ENCODE measurements at places on chromosomes 5 and 9. TPM values are rescaled to one million over a fixed set of nuclear protein-coding genes. Genes with fewer than 3 reads are reported as not detected.

DNA sequence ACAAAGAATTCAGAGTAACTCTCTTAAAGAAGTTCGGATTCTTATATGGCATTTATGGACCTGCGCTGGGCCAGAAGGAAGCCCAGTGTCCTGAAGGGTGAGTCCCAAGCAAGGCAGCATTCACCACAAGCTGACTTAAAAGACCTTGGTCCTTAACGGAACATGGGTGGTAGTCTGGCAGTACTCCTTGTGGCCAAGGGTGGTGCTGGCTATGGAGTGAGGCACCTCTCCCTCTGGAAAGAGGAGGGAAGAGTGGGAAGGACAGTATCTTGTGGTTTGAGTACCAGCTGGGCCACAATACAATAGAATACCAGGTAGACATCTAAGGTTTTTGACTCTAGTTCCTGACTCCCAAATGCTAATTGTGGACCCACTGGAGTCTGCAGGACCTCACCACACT lies 425.7 kb upstream of the CYLC2 start:
- H3K4me1 ChIP-seq: no peaks in the 10 kb centered on the region
- no peaks in the 10 kb centered on the region for H3K27me3 ChIP-seq
- no peak overlapping the region for H3K4me3 ChIP-seq
- no peaks in the 10 kb centered on the region for H3K36me3 ChIP-seq

Gene HTR4
- total RNA-seq: not detected

- no peak overlapping the region for H3K4me3 ChIP-seq
- peaks cover 12% of the 10 kb centered on the region for H3K4me1 ChIP-seq
- no peak for DNase-seq
- no peaks in the 10 kb centered on the region for H3K27me3 ChIP-seq
- H3K36me3 ChIP-seq: no peaks in the 10 kb centered on the region
Observed at GRCh38 chr9:76887951-76888350, 18.0 kb downstream of the PRUNE2 start.

DNA sequence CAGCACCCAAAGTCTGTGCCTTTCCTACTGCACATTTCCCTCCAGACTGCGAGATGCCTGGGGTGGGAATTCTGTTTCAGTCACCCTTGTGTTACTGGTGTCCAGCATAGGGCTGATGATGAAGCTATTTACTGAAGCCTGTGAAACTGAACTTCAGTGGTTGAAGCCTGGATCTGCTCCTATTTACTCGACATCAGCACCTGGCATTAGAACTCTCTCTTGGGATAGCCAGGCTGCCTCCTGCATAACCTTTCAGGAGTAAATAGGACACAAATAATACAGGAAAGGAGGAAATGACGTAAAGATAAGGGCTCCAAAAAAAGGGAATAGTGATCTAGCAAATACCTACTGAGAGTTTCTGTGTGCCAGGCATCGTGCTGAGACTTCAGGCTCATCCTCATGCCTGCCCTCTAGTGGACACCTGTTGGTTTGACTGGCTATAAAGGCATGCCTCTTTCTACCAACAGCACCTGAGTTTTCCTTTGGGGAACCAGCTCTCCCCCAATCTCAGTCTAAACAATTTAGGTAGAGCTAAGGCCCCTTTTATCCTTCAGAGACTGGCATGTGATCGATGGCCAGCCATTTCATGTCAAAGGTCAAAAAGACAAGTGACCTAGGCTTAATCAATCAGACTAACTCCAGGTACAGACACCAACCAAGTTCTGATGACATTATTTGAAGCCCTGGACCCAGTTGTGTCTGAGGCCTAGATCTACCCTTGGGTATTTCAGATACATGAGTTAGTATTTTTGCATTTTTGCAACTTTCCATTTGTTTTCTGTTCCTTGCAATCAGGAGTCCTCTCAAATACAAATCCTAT lies 192.1 kb upstream of the TRIM32 start:
- no peak for DNase-seq
- no peak overlapping the region for H3K27ac ChIP-seq
- H3K4me1 ChIP-seq: peaks cover 7% of the 10 kb centered on the region

- peak overlapping the region; percentile 24 for H3K4me3 ChIP-seq
- H3K4me1 ChIP-seq: peaks cover 49% of the 10 kb centered on the region
- H3K27ac ChIP-seq: no peak overlapping the region
- DNase-seq: no peak
Observed at GRCh38 chr5:176618783-176619182, 8.8 kb upstream of the GPRIN1 start.

Gene GLDC
- total RNA-seq: 8.9 TPM

DNA sequence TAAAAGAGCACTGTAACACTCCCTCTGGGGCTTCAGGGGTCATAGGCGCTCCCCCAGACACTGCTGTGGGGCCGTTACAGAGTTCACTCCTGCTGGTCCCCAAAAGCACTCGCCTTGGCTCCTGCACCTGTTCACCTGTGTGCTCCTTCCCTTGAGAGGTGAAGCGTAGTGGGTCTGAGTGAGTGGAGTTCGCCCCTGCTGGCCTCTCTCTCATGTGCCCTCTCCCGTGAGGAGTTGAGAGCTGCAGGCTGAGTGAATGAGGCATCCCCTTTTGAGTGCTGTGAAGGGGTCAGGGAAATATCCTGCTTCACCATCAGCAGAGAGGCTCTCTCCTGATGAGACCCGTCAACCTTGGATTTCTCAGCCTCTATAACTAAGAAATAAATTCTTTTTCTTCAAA lies 134.6 kb upstream of the TUT7 start:
- H3K4me1 ChIP-seq: no peaks in the 10 kb centered on the region
- H3K36me3 ChIP-seq: no peaks in the 10 kb centered on the region
- no peaks in the 10 kb centered on the region for H3K27me3 ChIP-seq
- no peak overlapping the region for H3K4me3 ChIP-seq
- H3K27ac ChIP-seq: no peak overlapping the region

DNA sequence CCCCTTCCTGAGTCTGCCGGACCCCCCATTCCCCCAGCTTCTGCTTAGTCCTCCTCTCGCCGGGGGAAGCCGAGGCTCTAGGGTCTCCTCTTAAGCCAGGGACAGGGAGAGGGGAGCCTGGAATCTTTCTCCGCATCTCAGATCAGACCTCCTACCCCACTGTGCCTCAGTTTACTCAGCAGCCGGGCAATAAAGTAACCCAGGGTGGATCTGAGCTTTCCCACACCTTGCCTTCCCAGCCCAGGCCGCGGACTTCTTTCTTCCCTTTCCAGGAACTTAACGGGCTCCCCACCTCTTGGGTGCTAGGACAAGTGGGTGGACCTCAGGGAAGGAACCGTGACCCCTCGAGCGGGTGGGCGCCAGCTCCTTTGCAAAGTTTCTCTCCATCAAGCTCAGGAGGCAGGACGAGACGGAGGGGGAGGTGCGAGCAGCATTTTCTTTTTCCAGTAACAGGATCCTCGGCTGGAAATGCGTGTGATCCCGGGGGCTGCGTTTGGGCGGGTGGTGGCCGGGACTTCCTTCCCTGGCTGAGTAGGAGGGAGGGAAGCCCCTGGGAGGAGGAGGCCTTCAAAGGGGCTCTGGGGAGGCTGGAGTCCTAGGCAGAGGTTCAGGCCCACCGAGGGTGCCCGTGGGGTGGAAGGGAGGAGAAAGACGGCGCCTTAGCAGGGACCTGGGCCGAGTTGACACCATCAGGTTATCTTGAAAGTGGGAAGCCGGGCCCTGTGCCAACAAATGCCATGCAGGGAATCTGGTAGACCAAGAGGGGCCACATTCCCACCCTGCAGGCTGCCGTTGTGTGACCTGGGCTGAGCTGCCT lies 795 bp downstream of the DAB2IP start:
- DNase-seq: no peak
- peaks cover 16% of the 10 kb centered on the region for H3K27me3 ChIP-seq
- no peak overlapping the region for H3K27ac ChIP-seq

GRCh38 chr5:1723957-1724821 lies 75.4 kb downstream of the MRPL36 start:
- H3K27ac ChIP-seq: no peak overlapping the region
- no peaks in the 10 kb centered on the region for H3K4me1 ChIP-seq
- DNase-seq: no peak
- H3K36me3 ChIP-seq: no peaks in the 10 kb centered on the region
- H3K27me3 ChIP-seq: no peaks in the 10 kb centered on the region

GRCh38 chr5:10201223-10201868 lies 48.3 kb downstream of the ATPSCKMT start:
- H3K36me3 ChIP-seq: no peaks in the 10 kb centered on the region
- H3K27ac ChIP-seq: no peak overlapping the region
- no peaks in the 10 kb centered on the region for H3K27me3 ChIP-seq
- no peaks in the 10 kb centered on the region for H3K4me1 ChIP-seq
- H3K4me3 ChIP-seq: no peak overlapping the region

Gene PDE8B
- 0.18 TPM for total RNA-seq

DNA sequence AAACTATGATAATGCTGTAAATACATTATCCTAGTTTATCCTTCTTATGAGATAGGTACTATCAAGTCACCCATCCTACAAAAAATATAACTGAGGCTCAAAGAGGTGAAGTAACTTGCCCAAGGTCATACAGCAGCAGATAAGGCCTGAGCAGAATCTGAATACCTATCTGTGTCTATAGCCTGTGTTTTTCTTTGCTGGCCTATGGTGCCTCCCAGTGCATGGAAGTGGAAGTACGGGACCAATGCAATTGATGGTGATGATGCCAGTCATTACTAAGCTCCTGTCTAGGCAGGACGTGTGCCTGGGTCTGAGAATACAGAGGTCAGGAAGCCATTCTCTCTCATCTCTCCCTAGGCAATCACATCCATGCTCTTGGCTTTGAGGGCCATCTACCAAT lies 67.8 kb downstream of the FAT2 start:
- H3K36me3 ChIP-seq: no peaks in the 10 kb centered on the region
- DNase-seq: peak; percentile 3
- no peak overlapping the region for H3K4me3 ChIP-seq
- H3K27me3 ChIP-seq: no peaks in the 10 kb centered on the region
- no peak overlapping the region for H3K27ac ChIP-seq
- H3K4me1 ChIP-seq: no peaks in the 10 kb centered on the region

DNA sequence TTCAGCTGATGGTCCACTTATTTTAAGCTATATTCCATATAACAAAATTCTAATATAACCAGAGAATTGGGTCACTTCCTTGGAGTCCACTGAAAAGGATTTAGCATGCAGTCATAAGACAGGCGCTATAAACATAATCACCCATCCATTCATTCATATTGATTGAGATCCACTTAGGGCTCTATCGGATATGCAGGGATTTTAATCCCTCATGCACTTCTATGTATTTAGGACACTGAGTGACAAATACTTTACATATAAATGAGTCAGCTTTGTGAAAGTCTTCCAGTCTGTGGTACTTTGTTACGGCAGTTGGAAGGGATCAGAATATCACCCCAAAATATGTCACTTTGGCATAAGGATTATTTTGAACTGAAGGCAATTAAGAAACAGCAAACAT lies 127.3 kb upstream of the ZNF608 start:
- no peak overlapping the region for H3K4me3 ChIP-seq
- no peak for DNase-seq

Gene SPAAR
- total RNA-seq: 0.18 TPM

DNA sequence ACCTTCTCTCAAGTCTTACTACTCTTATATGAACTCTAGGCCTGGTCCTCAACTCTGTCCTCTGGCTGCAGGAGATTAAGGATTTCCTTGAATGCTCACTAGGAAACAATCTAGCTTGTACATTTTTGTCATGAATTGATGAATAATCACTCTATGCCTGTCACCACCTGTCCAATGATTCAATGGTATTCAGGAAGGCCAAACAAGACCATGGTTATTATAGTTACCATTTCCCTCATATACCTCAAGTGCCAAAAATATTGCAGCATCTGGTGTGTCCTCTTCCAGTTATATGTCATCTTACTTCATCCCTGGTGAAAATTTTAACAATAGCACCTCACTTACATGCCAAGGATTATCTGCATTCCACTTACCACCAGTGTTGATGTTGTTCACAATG lies 179.0 kb upstream of the MOCS2 start:
- H3K27ac ChIP-seq: no peak overlapping the region
- H3K4me3 ChIP-seq: no peak overlapping the region
- no peaks in the 10 kb centered on the region for H3K27me3 ChIP-seq
- no peaks in the 10 kb centered on the region for H3K36me3 ChIP-seq
- no peak for DNase-seq

Gene CNTNAP3B
- 2.6 TPM for total RNA-seq

GRCh38 chr5:139287890-139288635 lies 5.5 kb upstream of the MATR3 start:
- no peaks in the 10 kb centered on the region for H3K27me3 ChIP-seq
- H3K27ac ChIP-seq: no peak overlapping the region
- no peak for DNase-seq
- no peaks in the 10 kb centered on the region for H3K4me1 ChIP-seq
- no peak overlapping the region for H3K4me3 ChIP-seq
- H3K36me3 ChIP-seq: peaks cover 28% of the 10 kb centered on the region

Gene CXXC5
- total RNA-seq: 151 TPM

GRCh38 chr5:83209963-83210362 lies 132.6 kb downstream of the XRCC4 start:
- no peaks in the 10 kb centered on the region for H3K4me1 ChIP-seq
- no peaks in the 10 kb centered on the region for H3K27me3 ChIP-seq

DNA sequence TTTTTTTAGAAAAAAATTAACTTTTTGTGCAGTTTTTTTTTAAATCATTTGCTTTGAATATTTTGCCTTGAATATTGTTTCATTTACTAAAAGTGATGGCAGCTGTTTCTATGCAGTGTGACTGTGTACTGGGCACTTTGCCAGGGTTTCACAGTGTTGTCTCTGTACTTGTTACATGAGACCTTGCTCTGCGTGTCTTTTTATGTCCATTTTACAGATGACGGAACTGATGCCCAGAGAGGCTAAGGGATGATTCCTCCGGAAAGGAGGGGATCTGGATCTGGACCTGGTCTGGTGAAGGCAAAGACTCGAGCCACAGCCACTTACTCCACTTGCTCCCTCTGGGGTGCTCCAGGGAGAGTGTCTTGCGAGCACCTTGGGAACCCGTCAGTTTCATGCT lies 124.8 kb upstream of the PTCH1 start:
- H3K27ac ChIP-seq: no peak overlapping the region
- H3K4me1 ChIP-seq: no peaks in the 10 kb centered on the region
- H3K36me3 ChIP-seq: no peaks in the 10 kb centered on the region
- peaks cover 3% of the 10 kb centered on the region for H3K27me3 ChIP-seq
- DNase-seq: no peak
- no peak overlapping the region for H3K4me3 ChIP-seq

Gene HMMR
- 4.0 TPM for total RNA-seq

DNA sequence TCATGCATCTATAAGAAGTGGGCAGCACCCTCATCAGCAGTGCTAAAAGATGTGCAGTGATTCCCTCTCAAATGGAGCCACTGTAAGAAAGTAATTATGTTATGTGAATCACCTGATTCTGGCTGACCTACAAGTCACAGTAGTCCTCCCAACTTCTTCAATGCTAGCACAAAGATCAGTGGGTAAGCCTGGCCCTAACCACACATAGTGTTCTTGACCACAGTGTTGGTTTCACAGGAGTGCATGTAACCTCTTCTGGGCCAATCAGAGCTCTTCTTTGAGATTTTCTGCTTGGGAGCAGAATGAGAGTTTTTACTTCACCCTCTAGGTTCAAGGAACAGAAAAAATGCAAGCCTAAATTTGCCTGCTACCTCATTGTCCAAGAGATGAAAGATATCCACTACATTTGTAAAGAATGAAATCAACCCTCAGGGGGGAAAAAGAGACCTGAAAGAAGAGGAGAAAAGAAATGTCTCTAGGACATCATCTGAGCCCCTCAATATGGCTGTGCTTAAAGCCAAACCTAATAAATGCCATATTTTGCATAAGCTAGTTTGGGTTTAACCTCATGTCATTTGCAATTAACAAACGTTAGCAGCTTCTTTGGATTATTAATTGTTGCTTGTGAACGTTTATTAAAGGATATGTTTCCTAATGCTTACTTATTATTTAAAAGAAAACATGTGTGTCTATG lies 65.3 kb upstream of the ADRB2 start:
- no peaks in the 10 kb centered on the region for H3K27me3 ChIP-seq
- H3K4me3 ChIP-seq: no peak overlapping the region
- H3K27ac ChIP-seq: no peak overlapping the region
- no peaks in the 10 kb centered on the region for H3K4me1 ChIP-seq

GRCh38 chr5:96927008-96927407 lies 8.9 kb upstream of the LNPEP start:
- H3K27ac ChIP-seq: no peak overlapping the region
- no peak overlapping the region for H3K4me3 ChIP-seq
- H3K4me1 ChIP-seq: no peaks in the 10 kb centered on the region
- H3K27me3 ChIP-seq: no peaks in the 10 kb centered on the region

Data from astrocyte (in vitro differentiated cells and primary cell).